ENCODE measurements at places on chromosomes 3 and 15.

- no peak for DNase-seq
These were observed 17.9 kb upstream of the EHD4 start for GRCh38 chr15:41990243-41990605.

DNA sequence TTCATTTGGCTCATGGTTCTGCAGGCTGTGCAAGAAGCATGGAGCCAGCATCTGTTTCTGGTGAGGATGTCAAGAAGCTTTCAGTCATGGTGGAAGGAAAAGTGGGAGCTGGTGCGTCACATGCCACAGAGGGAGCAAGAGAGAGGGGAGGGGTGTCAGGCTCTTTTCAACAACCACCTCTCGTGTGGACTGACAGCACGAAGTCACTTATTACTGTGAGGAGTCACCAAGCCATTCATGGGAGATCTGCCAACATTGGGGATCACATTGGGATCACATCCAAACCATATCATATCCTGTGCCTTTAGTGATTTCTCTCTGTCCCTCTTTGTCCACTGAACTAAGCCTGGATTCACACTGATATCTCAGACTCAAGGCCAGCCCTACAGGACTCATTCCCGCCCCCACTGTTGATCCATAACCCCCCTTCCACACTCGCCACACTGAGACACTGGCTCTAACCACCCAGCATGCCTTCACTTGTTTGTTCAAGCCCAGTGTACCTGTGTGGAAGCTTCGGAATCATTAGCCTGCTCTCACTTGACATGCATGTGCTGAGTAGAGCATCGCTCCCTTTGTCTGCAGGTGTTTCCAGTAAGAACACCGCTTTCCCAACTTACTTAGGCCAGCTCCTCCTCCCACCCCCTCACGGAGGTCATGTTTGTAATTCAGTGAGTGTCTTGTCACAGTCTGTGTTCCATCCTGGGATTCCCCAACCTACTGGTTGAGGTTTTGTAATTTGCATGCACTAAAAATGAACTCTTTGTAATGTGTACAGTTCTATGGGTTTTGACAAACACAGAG lies 132.2 kb downstream of the KLF13 start:
- no peak for DNase-seq

DNA sequence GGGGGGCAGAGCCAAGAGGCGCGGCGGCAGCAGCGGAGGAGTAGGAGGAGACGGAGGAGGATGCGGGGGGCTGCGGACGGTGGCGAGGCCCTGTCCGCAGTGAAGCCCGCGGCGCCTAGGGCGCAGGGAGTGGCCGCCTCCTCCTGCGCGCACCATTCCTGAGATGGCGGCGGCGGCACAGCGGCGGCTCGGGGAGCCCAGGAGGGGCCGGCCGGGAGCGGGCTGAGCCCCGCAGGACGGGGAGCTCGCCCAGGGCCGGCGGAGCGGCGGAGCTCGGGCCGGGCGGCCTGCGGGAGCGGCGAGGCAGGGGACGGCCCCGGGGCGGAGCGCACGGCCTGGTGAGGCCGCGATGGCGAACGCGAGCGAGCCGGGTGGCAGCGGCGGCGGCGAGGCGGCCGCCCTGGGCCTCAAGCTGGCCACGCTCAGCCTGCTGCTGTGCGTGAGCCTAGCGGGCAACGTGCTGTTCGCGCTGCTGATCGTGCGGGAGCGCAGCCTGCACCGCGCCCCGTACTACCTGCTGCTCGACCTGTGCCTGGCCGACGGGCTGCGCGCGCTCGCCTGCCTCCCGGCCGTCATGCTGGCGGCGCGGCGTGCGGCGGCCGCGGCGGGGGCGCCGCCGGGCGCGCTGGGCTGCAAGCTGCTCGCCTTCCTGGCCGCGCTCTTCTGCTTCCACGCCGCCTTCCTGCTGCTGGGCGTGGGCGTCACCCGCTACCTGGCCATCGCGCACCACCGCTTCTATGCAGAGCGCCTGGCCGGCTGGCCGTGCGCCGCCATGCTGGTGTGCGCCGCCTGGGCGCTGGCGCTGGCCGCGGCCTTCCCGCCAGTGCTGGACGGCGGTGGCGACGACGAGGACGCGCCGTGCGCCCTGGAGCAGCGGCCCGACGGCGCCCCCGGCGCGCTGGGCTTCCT lies at the start of gene GPR27:
Gene GPR27 (plus strand): TSS at position 155 of the 909 bp plus-strand sequence. CDS start 195 bp downstream, at position 350.
- no peak for DNase-seq

DNA sequence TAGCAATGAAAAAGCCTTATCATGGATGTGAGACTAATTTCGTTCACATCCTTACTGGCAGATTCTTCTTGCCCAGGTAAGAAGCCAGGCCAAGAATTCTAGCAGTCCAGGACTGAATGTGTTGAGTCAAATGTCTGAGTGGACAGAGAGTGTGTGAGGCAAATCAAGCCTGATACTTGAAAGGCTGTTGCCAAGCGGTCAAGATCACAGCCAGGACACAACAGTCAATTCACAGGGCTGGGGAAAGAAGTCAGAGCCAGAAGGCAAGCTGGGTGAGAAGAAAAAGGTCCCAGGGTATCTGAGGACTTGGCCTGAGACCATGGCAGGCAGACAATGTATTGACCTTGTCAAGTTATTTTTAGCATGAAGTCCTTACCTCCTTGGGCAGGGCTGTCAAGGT lies 301.3 kb downstream of the ZNF385D start:
- no peak for DNase-seq

DNA sequence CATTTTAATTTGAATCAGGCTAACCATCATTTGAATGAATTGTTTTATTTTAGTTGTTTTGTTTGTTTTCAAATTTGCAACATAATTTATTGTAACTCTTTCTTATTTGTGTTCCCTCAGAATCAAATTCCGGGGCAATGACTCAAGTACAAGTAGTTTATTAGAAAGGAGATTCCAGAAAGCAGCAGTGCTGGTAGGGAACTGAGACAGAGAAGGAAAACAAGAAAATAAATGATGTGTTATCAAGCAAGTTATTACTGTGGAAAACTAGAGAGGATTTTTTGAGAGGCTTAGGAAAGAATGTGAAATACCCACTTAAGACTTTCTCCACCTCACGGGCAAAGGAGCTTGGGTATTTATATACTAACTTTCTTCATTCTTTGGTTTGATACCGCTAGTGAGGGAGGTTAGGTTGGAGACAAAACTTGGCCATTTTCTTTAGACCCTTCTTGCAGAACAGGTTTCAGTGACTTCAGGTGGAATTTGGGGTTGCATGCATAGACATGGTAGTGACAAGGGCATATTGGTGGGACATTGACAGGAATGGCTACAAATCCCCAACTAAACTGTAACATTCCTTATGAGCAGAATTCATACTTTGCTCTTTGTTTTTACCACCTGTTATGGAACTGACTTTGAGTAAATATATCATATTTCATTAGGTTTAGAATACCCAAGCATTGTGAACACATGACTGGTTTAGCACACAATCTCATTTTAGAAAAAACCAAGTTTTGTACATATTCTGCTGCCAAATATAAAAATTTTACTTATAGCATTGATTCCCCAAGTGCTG lies 254.3 kb downstream of the ZBBX start:
- DNase-seq, result no peak

- DNase-seq, result no peak
These were observed 139.8 kb downstream of the IGF1R start for GRCh38 chr15:98787936-98788757.

Data from D721Med (cell line).